Activated T-cell treated with anti-CD3 and anti-CD28 coated beads, Interleukin-2, amount 50 U/mL, for 1 hour (primary cell): ENCODE measurements at places on chromosomes 7 and 10.

DNA sequence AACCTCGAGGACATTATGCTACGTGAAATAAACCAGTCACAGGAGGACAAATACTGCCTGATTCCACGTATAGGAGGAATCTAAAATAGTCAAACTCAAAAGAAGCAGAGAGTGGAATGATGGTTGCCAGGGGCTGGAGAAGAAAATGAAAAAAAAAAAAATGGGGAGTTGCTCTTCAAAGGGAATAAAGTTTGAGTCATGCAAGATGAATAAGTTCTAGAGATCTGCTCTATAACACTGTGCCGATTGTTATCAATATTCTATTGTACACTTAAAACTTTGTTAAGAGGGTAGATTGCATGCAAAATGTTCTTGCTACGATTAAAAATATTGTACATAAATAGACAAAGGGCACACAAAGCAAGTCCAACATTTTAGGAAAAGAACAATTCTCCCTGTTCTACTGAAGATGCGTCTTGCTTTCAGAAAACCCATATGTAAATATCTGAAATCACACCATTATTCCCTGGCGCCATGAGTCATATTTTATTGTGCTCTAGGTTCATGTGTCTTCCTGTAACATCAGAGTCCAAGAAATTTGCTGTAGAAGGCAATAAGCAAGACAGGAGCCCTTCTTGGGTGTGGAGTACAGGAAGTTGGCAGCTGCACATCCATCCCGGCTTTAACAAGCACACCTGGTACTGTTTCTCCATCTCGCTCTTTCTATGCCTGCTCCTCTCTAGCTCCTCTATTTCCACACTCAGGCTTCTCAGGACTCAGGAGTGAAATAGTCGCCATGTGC lies 145.9 kb downstream of the GFRA1 start:
- no peak for DNase-seq

- no peak for DNase-seq
Observed at GRCh38 chr7:150903606-150904005, 51.3 kb downstream of the AOC1 start.

GRCh38 chr7:114264023-114264422 lies 150.6 kb upstream of the FOXP2 start:
- DNase-seq, result no peak

DNA sequence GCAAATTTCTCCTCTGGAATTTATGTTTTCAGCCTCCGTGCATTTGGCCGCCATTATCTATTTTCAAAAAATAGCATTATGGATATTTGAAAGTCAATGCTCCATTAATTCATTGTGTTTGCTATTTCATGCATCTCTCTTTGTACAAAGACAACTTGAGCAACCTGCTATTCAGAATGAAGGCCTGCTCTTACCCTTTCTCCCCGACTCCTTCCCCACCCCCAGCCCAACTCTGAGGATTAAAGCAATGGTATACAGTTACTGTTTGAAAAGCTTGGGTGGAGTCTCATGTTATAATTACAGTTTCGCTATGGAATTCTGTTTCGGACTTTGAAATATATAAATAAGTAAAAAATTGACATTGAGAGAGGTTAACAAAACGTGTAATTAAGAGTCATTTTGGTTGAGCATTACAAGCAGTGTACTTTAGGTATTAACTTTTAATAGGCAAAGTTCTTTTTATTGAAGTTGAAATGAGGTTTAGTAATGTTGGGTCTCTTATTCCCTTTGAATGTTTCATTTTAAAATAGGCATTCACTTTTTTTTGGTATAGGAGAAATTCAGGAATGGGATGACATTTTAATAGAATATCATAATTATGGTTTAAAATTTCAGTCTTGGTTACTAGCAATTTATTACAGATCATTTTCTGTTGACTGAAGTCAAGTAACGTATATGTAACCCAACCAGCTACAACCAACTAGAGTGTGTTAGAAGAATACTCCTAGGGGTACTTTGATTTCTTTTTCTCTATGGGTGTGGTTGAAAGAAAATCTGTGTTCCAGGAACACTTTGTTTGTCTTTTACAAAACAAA lies 93.1 kb downstream of the ARID5B start:
- DNase-seq, result no peak

DNA sequence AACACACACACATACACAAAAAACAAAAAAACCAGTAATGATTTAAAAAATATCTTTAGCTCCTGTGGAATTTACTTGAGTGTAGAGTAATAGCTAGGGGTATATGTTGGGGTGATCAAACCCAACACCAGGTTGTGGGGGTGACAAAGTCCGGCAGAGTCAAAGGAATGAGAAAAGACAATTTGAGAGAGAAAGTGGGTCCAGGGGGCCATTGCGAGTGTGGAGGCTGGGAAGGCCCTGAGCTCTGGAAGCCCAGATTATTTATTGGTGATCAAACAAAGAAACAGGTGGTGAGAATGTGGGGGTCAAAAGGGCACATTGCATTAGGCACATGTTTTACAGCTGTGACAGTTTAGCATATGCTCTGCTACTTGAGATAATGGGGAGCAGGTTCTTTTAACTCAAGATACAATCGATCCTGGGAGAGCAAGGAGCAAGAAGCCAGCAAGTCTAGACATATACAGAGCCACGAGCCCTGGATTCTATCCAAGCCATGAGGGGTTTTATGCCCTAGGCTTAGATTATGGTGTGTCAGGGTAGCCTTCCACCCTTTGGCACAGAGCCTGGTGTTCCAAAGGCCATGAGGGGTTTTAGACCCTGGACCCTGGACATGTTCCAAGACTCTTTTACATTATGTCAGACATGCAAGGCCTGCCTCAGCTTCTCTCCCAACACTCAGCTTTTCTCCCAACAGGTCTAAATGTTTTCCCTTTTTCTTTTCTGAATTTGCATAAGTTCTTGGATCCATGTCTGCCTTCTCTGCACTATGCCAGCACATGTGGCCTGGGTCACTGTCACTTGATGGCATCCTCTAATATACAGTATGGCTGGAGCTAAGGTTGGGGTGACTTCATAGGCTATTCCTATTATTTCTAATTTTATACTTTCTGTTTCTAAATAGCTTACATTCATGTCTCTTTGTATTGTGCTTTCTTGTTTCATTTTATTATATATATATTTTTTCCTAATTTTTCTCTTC lies 48.6 kb upstream of the MKI67 start:
- no peak for DNase-seq

DNA sequence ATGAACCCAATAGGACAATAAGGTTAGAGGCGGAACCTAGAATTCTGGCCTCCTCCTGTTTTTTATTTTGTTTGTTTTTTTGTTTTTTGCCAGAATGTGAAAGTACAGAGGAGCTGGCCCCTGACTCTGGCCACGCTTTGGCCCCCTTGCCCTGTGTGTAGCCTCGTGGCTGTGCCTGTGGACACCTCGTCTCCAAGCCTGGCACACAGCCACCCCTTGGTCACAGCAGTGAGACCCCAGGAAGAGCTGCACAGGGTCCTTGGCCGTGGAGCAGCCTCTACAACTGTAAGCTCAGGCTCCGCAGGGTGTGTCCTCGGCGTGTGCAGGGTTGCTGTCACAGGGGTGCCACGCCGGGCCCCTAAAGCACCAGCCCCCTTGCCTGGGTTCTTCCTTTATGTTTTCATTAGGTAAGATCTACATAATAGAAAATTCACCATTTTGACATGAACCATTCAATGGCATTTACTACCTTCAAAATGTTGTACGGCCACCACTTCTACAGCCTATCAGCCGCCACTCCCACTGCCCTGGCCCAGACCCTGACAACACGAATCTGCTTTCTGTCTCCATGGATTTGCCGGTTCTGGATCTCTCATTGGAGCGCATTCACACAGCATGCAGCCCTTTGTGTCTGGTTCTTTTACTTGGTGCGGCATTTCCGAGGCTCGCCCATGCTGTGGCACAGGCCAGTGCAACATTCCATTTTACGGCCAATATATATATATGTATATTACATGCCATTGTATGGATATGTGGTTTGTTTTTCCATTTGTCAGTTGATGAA lies 51.0 kb downstream of the AMZ1 start:
- no peak for DNase-seq

DNA sequence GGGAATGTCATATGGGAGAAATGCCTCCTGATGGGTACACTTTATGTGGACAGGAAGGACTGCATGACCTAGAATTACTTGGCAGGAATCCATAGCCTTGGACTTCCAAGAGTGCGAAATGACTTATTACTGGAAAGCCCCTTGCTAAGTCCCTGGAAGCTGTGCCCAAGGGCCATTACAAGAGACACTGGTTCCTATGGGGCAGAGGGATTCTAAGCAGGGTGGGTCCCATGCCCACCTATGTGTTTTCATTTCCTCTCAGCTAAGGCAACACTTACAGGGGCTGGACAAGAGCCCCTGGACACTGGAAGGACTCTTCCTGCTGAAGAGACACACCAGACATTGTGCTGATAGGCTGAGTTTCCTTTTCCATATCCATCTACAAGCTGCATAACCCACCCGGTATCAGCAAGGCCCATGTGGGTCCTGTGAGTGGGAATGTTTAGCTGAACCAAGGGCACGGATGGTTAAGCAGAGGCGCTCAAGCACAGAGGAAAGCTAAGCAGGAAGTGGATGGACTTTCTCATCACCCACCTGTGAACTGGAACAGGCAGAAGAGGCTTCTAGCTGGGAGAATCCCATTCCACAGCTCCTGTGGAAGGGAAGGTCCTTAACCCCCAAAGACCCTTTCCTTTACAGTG lies 56.2 kb downstream of the XPNPEP1 start:
- DNase-seq, result no peak

DNA sequence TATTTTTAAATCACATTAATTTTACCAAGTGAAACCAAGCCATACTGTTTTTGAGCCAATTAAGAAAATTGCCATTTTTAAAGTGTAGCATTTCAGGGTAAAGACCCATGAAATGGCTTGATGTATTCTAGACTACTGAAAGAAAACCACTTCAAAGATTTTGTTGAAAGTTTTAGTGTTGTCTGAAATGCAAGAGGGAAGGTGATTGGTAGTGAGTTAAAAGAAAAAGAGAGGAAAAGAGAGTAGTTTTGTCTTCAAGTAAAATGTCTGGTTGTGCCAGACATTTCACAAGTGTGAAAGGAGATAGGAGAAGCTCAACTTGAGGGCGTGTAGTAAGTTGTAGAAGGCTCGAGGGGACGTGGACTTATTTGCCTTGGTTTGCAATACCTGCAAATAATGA lies 41.6 kb downstream of the CALML5 start:
- DNase-seq, result no peak

DNA sequence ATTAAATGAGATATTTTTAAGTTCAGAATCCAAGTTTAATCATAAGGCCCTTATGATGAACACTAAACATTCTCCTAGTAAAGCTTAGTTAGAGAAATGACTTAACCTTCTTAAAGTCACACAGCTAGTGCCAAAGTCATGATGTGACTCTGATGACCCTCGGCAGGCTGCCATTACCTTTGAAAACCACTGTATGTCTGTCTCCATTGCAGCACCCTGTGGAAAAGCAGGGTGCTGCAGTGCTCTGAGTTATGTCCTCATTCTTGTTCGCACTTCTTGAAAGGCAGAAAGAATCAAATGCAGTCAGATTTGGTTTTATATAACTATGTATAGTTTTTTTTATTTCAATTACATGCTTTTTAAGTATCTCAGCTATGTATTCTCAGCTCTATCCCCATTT lies 105.0 kb downstream of the PHTF2 start:
- DNase-seq, result no peak

GRCh38 chr7:41046776-41047175 lies 656.1 kb downstream of the INHBA start:
- DNase-seq, result no peak

DNA sequence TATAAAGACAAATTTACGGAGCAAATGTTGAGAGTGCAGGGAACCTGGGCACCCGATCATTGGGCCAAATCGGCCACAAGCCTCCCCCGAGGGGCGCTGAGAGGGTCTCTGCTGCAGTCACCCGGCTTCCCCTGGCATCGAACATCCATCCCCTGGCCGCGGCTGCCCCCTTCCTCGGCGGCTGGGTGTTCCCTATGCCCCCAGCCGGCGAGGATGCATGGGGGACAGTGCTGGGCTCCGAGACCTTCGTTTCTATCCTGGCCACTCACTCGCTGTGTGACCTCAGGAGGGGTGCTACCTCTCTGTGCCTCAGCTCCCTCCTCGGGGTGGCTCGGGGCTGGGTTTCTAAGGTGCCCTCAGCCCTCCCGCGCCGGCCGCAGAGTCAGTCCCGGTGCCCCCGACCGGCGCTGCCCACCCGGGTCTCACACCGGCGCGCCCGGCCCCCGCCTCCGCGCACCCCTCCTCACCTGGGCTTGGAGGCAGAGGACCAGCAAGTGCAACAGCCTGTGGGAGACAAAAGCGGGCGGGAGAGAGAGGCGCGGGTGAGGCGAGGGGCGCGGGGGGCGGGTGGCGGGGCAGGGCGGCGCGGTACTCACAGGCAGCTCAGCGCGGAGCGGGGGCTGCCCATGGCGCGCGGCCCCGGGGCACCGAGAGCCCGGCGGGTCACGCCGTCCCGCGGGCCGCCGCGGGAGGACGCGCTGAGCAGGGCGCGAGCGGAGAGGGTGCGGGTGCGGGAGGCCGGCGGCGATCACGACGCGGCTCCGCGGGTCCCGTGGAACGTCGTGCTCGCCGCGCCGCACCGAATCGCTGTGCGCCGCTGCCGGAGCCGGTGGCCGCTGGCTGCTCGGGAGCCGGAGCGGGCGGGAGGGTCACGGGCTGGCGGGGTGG lies at the start of gene FGF8:
Gene FGF8, minus strand, starts transcription at position 842 of the 888 bp plus-strand sequence. Its CDS starts 214 bp downstream, at position 628.
- peak; percentile 28 for DNase-seq

GRCh38 chr10:79024720-79025198 lies 44.0 kb upstream of the ZMIZ1 start:
- DNase-seq, result no peak

DNA sequence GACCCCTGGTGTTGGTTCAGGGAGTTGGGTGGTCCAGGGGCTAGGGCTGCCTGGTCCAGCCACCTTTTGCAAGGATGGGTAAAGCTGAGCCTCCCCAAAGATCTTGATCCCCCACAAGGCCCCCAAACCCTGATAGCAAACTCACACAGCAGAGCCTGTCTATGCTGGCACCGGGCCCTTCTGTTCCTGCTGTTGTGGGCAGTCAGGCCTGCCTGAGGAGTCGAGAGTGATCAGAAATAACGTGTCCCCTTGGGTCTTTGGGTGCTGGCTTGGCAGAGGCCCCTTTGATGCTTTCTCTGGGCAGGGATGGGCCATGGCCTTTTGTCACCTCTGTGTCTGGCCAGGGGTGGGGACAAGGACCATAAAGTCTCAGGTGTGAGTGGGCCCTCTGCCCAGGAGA lies 715 bp upstream of the MUC12 start:
- no peak for DNase-seq

DNA sequence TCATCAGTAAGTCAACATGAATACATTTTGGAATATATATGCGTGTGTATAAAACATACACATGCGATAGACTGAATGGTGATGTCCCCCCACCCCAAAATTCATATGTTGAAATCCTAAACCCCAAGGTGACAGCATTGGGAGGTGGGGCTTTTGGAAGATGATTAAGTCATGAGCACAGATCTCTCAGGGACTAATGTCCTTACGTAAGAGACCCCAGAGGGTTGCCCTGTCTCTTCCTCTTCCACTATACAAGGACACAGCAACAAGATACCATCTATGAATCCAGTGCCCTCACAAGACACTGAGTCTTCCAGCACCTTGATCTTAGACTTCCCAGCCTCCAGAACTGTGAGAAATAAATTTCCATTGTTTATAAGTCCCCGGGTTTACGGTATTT lies 22.5 kb downstream of the DRGX start:
- no peak for DNase-seq
